ENCODE measurements at places on chromosomes 13 and 19.

- no peak for DNase-seq
Measured at GRCh38 chr13:67652887-67653286, 422.8 kb upstream of the PCDH9 start.

GRCh38 chr19:7924651-7925170 is 1.2 kb downstream of the CTXN1 start:
- no peak for DNase-seq

GRCh38 chr13:32031025-32031814 is at the start of gene FRY:
Gene FRY (plus strand): TSS chr13:32031774. CDS start chr13:32031796, 22 bp downstream.
- DNase-seq: peak; percentile 53

GRCh38 chr13:27005556-27005955 is 166.1 kb downstream of the USP12 start:
- no peak for DNase-seq

DNA sequence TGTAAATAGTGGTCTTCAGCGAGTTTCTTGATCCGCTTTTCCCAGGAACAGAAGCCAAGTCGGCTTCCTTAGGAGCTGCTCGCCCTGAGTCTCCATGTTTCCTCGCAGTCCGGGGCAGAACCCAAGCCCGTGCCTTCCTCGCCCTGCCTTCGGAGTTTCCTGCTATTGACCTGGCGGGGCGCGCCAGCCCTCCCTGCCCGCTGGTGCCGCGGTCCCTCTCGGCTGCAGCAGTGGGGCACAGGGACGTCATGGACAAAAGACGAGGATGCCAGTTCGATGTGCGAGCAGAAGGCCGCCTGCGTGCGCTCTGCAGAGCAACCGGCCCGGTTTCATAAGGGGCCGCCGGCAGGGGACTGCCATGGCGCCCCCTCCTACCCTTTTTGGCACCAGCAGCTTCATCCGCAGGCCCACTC is 156.6 kb downstream of the TM9SF2 start:
- peak; percentile 21 for DNase-seq

- no peak for DNase-seq
Measured at GRCh38 chr19:46862503-46862834, 1.7 kb downstream of the ARHGAP35 start.

GRCh38 chr13:26012995-26013394 is 38.8 kb downstream of the SHISA2 start:
- no peak for DNase-seq

GRCh38 chr19:6413721-6414643 is 10.6 kb downstream of the KHSRP start:
- no peak for DNase-seq

GRCh38 chr13:100458673-100459072 is 129.9 kb downstream of the GGACT start:
- no peak for DNase-seq

GRCh38 chr19:8609279-8610040 is 1.1 kb downstream of the ADAMTS10 start:
- no peak for DNase-seq

GRCh38 chr13:72074663-72075062 is 207.7 kb upstream of the DACH1 start:
- DNase-seq: no peak

DNA sequence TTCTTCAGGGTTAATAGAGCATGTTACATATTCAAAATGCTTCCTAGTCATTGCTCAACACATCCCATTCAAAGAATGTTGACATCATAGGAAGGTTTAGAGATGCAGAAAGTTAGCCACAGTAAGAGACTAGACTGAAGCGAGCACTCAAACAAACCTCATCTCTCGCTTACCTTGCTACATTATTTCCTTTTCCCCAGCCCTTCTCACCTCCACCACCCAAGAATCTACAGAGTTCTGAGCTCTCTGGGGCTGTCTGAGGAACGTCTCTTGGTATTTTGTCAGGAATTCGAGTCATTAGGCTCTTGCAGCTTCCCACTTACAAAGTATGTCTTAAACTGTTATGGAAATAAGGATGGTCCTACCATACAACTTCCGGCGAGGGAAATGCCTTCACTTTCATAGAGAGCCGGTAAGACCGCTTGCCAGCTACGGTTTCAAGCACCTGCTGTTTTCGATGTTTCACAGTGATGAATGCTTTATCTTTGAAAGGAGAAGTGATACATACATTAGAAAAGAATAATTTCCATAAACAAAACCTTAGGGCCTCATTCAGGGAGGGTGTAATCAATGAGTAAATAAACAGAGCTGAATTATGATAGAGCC is 65.1 kb downstream of the FLT1 start:
- no peak for DNase-seq

Data from CD4-positive, alpha-beta T cell treated with Interleukin-12 subunit alpha and Interleukin-12 subunit beta, for 1 hour (primary cell).